Activated CD4-positive, alpha-beta T cell treated with anti-CD3 and anti-CD28 coated beads, Interleukin-2, amount 10 ng/mL, durations not matched to agents 24 days and 14 days (primary cell): ENCODE measurements at places on chromosomes 12 and 14. TPM values are rescaled to one million over a fixed set of nuclear protein-coding genes. Genes with fewer than 3 reads are reported as not detected.

Gene MAP3K9
- total RNA-seq, result 4.2 TPM in 2 replicates

Gene E2F7
- 16.8 and 20.0 TPM in 2 replicates for total RNA-seq

Gene DICER1
- 74.4 and 77.0 TPM in 2 replicates for total RNA-seq

Gene OR6C2
- total RNA-seq, result not detected in 2 replicates

Gene TSPAN19
- total RNA-seq, result not detected in 2 replicates

Gene GNG2
- total RNA-seq, result 104 and 105 TPM in 2 replicates

Gene AQP2
- total RNA-seq, result not detected in 2 replicates

Gene KCNA1
- not detected in 2 replicates for total RNA-seq

Gene TWF1
- 27.0 and 28.3 TPM in 2 replicates for total RNA-seq

Gene RNASE7
- total RNA-seq, result not detected in 2 replicates

Gene PDE3A
- not detected in 2 replicates for total RNA-seq

Gene TESPA1
- total RNA-seq, result 164 and 168 TPM in 2 replicates

Gene GALNT8
- total RNA-seq, result 0.82 and 0.99 TPM in 2 replicates

Gene SERPINA1
- 0.59 and 0.96 TPM in 2 replicates for total RNA-seq

Gene TPH2
- total RNA-seq, result not detected in 2 replicates

Gene ASB2
- 21.1 and 21.6 TPM in 2 replicates for total RNA-seq

Gene NINJ2
- 4.8 and 5.5 TPM in 2 replicates for total RNA-seq

Gene HSPA2
- total RNA-seq, result 8.1 TPM in 2 replicates

Gene LTB4R2
- total RNA-seq, result 9.6 and 11.0 TPM in 2 replicates

Gene AQP6
- total RNA-seq, result not detected in 2 replicates

Gene JAG2
- 9.7 and 11.2 TPM in 2 replicates for total RNA-seq

Gene MSRB3
- total RNA-seq, result not detected in 2 replicates

Gene CEBPE
- total RNA-seq, result 0.35 TPM in 1 of 2 replicates, not detected in the other

Gene SLC25A21
- not detected in 2 replicates for total RNA-seq

Gene CCDC38
- total RNA-seq, result not detected in 2 replicates

Gene PLEKHD1
- total RNA-seq, result 0.12 TPM in 1 of 2 replicates, not detected in the other

Gene PGAM5
- total RNA-seq, result 104 and 110 TPM in 2 replicates

Gene TAS2R42
- not detected in 2 replicates for total RNA-seq

Gene TSPAN8
- total RNA-seq, result not detected in 2 replicates

Gene HOXC9
- total RNA-seq, result not detected in 2 replicates

Gene PLA2G1B
- not detected in 2 replicates for total RNA-seq

Gene PIK3C2G
- not detected in 2 replicates for total RNA-seq

Gene OTX2
- total RNA-seq, result not detected in 2 replicates

Gene SLC39A2
- total RNA-seq, result 0.33 TPM in 1 of 2 replicates, not detected in the other

Gene GLI1
- 0.96 and 1.2 TPM in 2 replicates for total RNA-seq

Gene TRPV4
- total RNA-seq, result not detected in 2 replicates

Gene CMA1
- total RNA-seq, result not detected in 2 replicates

Gene VSIG10
- 12.8 and 14.4 TPM in 2 replicates for total RNA-seq

Gene KRT78
- not detected in 2 replicates for total RNA-seq

Gene MMP19
- not detected in 2 replicates for total RNA-seq

Gene ABCC9
- total RNA-seq, result 0.02 TPM in 1 of 2 replicates, not detected in the other

Gene PRICKLE1
- total RNA-seq, result 0.28 TPM in 1 of 2 replicates, not detected in the other

Gene PPTC7
- 57.9 and 58.4 TPM in 2 replicates for total RNA-seq

Gene CDC42BPB
- total RNA-seq, result 1.5 and 1.7 TPM in 2 replicates

Gene PELI2
- total RNA-seq, result 2.8 and 3.0 TPM in 2 replicates

Gene CD163L1
- not detected in 2 replicates for total RNA-seq

Gene PAH
- not detected in 2 replicates for total RNA-seq

Gene ANAPC5
- total RNA-seq, result 151 and 154 TPM in 2 replicates

Gene ENDOU
- total RNA-seq, result 0.09 TPM in 1 of 2 replicates, not detected in the other

Gene ATL1
- total RNA-seq, result 0.75 and 1.0 TPM in 2 replicates

Gene PTGER2
- total RNA-seq, result 66.7 and 69.9 TPM in 2 replicates

Gene KCNC2
- not detected in 2 replicates for total RNA-seq

Gene AMHR2
- 0.09 TPM in 1 of 2 replicates, not detected in the other for total RNA-seq
